ENCODE measurements at places on chromosomes 1 and 21. TPM values are rescaled to one million over a fixed set of nuclear protein-coding genes. Genes with fewer than 3 reads are reported as not detected.

- H3K27me3 ChIP-seq: no peaks in the 10 kb centered on the region
- H3K27ac ChIP-seq: no peak overlapping the region
- no peaks in the 10 kb centered on the region for H3K4me1 ChIP-seq
- DNase-seq: no peak
- H3K36me3 ChIP-seq: no peaks in the 10 kb centered on the region
These were observed 19.5 kb upstream of the CGN start for GRCh38 chr1:151491641-151492040.

DNA sequence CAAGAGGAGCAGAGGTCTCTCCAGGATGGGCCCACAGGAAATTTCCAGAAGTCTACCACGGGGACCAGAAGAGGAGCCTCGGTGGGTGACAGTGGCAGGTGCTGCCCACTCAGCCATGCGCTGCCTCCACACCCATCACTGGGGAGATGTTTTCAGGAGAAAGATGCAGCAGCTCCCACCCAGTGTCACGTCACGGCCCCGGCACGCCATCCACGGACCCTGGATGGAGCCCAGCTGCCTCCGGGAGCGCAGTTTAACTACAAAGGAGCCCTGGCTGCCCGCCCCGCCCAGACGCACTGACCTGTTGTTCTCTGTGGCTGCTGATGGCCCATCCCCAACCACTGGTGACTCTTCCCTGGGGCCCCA is 6.8 kb downstream of the TSPEAR start:
- DNase-seq: no peak
- H3K4me1 ChIP-seq: peaks cover 2% of the 10 kb centered on the region
- H3K27me3 ChIP-seq: no peaks in the 10 kb centered on the region
- no peak overlapping the region for H3K27ac ChIP-seq

DNA sequence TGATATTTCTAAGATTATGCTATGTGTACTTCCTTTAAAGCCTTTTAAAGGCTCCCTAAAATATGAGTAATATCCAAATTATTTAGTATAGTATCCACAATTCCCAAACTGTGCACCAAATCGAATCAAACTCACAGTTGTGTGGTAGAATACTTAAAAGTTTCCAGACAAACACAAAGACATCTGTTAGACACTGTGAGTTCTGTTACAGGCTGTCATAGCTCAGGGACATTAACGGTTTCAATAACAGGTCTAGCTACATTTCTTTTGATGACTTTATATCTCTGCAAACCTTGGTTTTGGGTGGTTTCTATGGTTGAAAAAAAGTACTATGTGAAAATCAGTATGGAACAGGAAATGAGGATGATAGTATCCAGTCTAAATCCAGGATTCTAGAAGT is 36.9 kb upstream of the NEK7 start:
- no peak overlapping the region for H3K27ac ChIP-seq
- no peak overlapping the region for H3K4me3 ChIP-seq
- no peaks in the 10 kb centered on the region for H3K4me1 ChIP-seq
- no peak for DNase-seq
- no peaks in the 10 kb centered on the region for H3K27me3 ChIP-seq

GRCh38 chr1:230251644-230252191 is 174.4 kb downstream of the PGBD5 start:
- H3K27ac ChIP-seq: no peak overlapping the region
- H3K4me3 ChIP-seq: no peak overlapping the region
- no peaks in the 10 kb centered on the region for H3K27me3 ChIP-seq

DNA sequence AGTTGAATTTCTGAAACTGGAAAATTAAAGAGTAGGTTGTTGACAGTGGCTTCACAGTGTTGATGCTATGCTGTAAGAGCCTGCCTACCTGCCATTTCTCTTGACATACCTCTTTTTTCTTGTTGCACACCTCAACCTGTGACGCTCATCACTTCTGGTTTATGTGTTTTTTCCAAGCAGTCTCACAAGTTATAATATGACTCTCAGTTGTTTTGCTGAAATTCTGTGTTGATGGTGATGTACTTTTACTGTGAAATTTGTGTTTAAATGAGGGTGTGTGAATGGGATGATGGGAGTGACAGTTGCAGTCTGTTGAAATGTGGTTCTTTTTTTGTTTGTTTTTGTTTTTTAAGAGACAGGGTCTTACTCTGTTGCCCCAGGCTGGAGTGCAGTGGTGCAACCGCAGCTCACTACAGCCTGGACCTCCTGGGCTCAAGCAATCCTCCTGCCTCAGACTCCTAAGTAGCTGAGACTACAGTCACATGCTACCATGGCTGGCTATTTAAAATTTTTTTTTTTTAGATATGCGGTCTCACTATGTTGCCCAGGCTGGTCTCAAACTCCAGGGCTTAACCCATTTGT is 7.0 kb downstream of the DDI2 start:
- H3K27ac ChIP-seq: no peak overlapping the region
- H3K27me3 ChIP-seq: no peaks in the 10 kb centered on the region
- H3K4me3 ChIP-seq: no peak overlapping the region
- DNase-seq: no peak

GRCh38 chr21:46049890-46050667 is 47.8 kb upstream of the COL6A2 start:
- H3K4me3 ChIP-seq: no peak overlapping the region
- no peak overlapping the region for H3K27ac ChIP-seq
- H3K4me1 ChIP-seq: no peaks in the 10 kb centered on the region
- H3K27me3 ChIP-seq: no peaks in the 10 kb centered on the region
- no peak for DNase-seq

DNA sequence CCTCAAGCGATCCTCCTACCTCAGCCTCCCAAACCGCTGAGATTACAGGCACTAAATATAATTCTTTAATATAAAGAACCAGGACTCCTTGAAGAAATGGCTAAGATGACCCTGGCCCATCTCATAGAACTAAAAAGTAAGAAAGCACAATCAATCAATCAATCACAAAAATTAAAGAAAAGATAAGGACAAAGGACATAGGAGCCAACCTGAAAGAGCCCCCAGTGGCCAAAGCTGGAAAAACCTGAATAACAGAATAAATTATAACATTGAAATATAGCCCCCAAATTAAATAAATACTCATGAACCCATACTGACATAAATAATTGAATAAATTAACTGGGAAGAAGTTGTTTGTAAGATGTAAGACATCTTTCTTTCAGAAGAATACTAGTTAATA is 8.9 kb downstream of the NUP210L start:
- no peaks in the 10 kb centered on the region for H3K27me3 ChIP-seq
- H3K4me3 ChIP-seq: no peak overlapping the region
- H3K36me3 ChIP-seq: no peaks in the 10 kb centered on the region

- DNase-seq: no peak
- no peak overlapping the region for H3K27ac ChIP-seq
- H3K36me3 ChIP-seq: no peaks in the 10 kb centered on the region
These were observed 61.7 kb upstream of the GJA8 start for GRCh38 chr1:147840909-147841308.

- no peaks in the 10 kb centered on the region for H3K27me3 ChIP-seq
- H3K36me3 ChIP-seq: no peaks in the 10 kb centered on the region
- DNase-seq: no peak
These were observed 100.6 kb downstream of the DISC1 start for GRCh38 chr1:231727171-231727570.

DNA sequence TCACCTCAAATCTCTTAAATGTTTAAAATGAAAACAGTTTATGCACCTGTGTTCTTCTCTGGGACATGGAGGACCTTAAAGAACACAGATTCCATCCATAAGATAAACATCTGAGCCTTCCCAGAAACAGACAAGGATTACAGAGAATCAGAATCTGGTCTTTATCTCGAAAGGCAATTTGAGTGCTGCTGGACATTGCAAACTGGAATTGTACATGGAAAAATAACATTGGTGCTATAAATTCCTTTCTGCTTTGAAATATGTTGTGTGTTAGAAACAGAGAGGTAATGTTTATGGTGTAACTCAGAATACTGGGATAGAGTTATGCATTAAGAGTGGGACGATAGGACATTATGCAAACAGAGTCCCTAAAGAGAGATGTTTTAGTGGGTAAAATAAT is 6.6 kb upstream of the DDR2 start:
- no peak overlapping the region for H3K4me3 ChIP-seq
- no peak for DNase-seq
- no peaks in the 10 kb centered on the region for H3K4me1 ChIP-seq
- no peaks in the 10 kb centered on the region for H3K36me3 ChIP-seq
- no peak overlapping the region for H3K27ac ChIP-seq

DNA sequence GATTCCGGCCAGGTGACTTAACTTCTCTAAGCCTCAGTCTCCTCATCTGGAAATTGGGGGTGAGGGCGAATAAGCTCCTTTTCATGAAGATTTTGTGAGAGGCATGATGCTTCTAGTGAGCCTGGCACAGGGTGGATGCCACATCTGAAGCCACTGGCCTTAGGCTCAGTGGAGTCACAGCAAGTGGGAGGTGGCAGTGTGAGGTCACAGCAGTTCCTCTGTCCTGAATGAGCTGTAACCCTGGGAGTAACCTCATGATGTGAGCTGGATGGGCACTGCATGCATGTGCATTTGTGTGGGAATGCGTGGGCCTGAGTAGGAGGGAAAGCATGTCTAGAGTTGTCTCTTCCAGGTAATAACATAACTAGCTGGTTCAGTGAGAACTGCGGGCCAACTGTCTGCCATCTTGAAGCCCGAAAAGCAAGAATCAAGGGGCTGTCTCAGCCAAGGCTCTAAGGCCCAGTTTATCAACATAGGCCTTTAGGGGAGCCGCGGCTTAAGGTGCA is 27.0 kb upstream of the HTR1D start:
- no peak overlapping the region for H3K27ac ChIP-seq
- DNase-seq: no peak
- H3K4me1 ChIP-seq: no peaks in the 10 kb centered on the region
- no peaks in the 10 kb centered on the region for H3K36me3 ChIP-seq

- no peaks in the 10 kb centered on the region for H3K36me3 ChIP-seq
- peak overlapping the region; percentile 18 for H3K4me3 ChIP-seq
- H3K27ac ChIP-seq: peak overlapping the region; percentile 74
These were observed 56.6 kb upstream of the RPL11 start for GRCh38 chr1:23634840-23635651.

DNA sequence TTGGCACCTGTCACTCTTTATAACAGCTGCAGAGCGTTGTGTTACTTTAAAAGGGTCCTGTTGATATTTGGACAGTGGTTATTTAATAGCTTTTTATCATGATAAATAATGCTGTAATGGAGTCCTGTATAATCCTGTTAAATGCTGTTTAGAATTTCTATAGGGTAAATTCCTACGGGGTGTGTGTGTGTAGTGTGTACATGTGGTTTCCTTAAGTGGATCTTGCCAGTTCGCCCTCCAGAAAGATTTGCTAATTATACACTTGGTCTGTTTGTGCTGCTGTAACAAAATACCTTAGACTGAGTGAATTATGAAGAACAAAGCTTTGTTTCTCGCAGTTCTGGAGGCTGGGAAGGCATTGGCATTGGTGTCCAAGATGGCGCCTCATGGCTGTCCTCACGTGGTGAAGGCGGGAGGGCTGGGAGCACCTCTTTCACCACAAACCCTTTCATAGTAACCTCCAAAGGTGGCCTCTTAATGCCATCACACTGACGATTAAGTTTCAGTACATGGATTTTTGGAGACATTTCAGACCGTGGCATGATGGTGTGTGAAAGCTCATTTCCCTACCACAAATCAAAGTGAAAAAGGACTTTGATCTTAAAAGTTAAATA is 11.2 kb downstream of the PRMT2 start:
- H3K27ac ChIP-seq: no peak overlapping the region
- no peak for DNase-seq
- no peaks in the 10 kb centered on the region for H3K27me3 ChIP-seq
- peaks cover 79% of the 10 kb centered on the region for H3K36me3 ChIP-seq
- no peak overlapping the region for H3K4me3 ChIP-seq

- H3K36me3 ChIP-seq: no peaks in the 10 kb centered on the region
These were observed 126.2 kb downstream of the GIPC2 start for GRCh38 chr1:78171736-78172590.

DNA sequence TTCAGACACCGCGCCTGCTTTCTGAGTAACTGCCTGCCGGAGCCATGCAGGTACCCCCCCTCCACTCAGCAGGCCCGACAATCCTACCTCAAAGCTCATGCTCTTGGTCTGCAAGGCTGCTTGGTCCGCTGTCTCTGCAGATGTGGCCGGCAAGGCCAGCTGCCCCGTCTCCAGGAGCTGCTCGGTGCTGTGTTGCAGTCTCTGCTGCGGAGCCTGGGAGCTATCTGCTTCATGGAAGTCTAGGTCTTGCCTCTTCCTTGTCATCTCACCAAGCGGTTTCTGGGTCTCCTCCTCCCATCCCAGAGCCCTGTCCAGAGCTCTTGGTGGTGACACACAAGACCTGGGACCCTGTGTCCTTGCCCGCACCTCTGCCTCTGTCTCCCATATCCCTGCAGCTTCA is 24.0 kb upstream of the GNPAT start:
- H3K27me3 ChIP-seq: no peaks in the 10 kb centered on the region
- no peaks in the 10 kb centered on the region for H3K36me3 ChIP-seq
- no peak overlapping the region for H3K27ac ChIP-seq
- no peak overlapping the region for H3K4me3 ChIP-seq
- peaks cover 21% of the 10 kb centered on the region for H3K4me1 ChIP-seq

DNA sequence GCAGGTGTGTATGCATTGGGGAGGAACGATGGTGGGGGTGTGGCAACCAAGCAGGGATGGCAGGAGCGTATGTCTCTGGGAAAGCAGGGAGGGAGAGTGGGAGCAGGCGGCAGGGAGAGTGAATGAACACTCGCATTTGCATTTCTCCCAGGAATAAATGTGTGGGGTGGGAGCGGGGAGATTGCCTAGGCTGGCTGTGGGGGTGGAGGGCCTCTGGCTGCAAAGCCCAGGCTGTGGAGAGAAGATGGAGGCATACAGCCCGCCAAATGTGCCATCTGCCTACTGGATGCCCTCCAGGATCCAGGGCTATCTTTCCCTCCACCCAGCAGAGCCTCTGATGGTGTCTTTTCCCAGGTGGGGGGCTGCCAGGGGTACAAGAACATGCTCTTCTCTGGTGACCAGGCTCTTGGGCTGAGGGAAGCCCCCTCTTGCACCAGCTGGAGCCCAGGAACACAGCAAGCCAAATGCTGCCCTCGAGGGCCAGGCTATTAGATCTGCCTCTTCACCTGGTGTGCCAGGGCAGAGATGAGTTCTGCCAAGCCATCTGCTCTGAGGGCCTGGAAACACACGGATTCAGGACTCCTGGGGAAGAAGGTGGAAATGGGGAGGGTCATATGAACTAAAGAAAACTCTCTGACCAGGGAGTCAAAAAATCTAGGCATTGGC is 1.7 kb upstream of the OPTC start:
- no peak overlapping the region for H3K4me3 ChIP-seq
- DNase-seq: no peak
- H3K36me3 ChIP-seq: no peaks in the 10 kb centered on the region
- no peak overlapping the region for H3K27ac ChIP-seq
- H3K27me3 ChIP-seq: no peaks in the 10 kb centered on the region
- peaks cover 10% of the 10 kb centered on the region for H3K4me1 ChIP-seq

NEXN gene
- 0.39 TPM for total RNA-seq

SERPINC1 gene
- total RNA-seq: not detected

KIF2C gene
- 0.51 TPM for total RNA-seq

SCNM1 gene
- 53.6 TPM for total RNA-seq

SNX27 gene
- 43.2 TPM for total RNA-seq

IFI44 gene
- total RNA-seq: 10.2 TPM
